ENCODE measurements at places on chromosomes 3 and 15.

GRCh38 chr3:38043486-38043885 lies 4.5 kb downstream of the DLEC1 start:
- DNase-seq: no peak

DNA sequence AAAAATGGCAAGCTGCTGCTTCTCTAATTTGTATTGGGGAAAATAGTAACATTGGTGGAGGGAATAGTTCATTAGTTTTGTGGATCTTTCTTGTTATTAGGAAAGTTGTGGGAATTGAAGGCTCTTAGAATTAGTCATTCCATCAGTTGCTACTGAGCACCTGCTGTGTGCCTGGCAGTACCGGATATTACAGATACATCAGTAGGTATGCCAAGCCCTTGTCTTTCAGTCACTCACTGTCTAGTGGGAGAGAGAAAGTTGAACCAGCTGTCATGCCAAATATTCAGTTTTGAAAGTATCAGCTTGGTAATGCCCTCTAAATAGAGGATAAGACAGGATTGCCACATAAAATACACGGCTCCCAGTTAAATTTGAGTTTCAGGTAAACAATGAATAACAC lies 32.5 kb downstream of the IGSF10 start:
- DNase-seq: no peak

DNA sequence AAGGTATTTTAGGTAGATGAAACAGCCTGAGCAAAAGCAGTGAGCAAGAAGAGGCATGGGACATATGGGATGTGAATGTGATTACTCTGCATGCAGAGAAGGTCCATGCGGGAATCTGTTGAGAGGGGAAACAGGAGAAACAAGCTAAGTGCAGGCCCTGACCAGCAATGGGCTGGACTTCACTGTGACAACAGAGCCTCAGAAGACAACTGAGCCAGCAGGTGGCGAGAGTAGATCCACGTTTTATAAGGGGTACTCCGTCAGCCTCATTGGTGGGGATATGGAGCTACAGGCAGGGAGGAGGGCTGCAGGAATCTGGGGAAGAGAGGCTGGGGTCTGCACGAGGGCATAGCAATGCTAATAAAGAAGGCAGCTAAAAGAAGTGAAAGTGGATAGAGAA lies 405.9 kb upstream of the LMCD1 start:
- no peak for DNase-seq

GRCh38 chr3:78183906-78184599 lies 1144.2 kb downstream of the ROBO2 start:
- DNase-seq: no peak

GRCh38 chr3:197500812-197501211 lies 55.0 kb downstream of the BDH1 start:
- no peak for DNase-seq

DNA sequence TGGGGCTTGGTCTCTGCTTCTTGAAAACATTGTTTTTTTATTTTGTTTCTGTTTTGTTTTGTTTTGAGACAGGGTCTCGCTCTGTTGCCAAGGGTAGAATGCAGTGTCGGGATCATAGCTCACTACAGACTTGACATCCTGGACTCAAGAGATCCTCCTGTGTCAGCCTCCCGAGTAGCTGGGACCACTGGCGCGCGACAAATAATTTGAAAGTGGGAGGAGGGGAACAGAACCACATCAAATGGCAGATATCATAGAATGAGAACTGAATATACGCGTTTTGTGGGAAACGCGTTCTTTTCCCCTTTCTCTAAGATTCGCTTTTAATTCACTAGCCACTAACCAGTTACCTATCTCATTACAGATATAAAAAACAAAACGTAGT lies 641 bp upstream of the VPS13C start:
- no peak for DNase-seq

GRCh38 chr15:64731805-64732151 lies 43.6 kb downstream of the RBPMS2 start:
- no peak for DNase-seq

- DNase-seq: peak; percentile 23
Observed at GRCh38 chr15:73631915-73632669, 1.1 kb downstream of the NPTN start.

- DNase-seq: no peak
Observed at GRCh38 chr3:114323546-114324254, 29.9 kb downstream of the TIGIT start.

DNA sequence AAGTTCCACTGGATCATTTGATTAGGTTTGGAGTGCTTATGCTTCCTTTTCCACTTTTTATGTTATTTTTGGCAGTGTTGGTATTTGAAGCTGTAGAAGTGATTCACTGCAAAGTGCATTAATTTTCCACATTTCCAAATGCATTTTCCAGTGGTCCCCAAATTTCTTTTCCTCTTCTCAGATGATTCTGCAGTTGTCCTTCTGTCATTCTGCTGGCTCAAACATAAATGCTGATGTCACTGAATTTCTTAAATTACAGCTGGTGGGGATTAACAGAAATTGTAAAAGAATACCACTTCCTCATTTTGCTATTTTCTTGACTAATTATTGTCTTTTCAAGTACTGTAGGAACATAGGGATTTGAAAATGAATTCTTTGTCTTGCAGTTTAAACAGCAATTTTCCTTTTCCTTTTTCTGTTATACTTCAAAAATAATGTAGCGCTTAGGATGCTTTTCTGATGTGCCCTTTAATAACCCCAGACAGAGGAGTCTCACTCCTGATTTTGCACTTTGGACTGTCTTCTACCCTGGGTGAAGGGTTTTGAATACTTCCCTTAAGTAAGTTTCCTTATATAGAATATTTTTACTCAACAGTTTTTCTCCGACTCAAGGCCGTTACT lies 25.0 kb downstream of the MITF start:
- DNase-seq: no peak

- peak; percentile 55 for DNase-seq
Observed at GRCh38 chr3:98602078-98602678, 8.8 kb upstream of the CPOX start.

GRCh38 chr3:52490939-52491526 lies 4.1 kb upstream of the STAB1 start:
- no peak for DNase-seq

DNA sequence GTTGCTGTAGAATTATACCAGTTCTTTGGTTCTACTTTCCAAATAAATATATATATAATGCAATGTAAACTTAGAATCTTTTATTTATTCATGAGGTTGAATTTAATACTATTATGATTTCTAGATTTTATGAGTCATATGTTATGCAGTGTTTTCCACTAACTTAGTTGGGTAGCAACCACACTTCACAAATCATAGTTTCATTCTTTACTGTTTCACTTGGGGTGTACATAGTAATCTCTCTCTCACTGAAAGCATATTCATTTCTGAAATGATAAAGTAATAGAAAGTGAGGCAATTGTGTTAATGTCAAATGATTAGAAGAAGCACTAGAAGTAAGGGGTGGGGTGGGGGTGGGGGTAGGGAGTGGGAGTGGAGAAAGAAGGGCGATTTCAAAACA lies 52.6 kb downstream of the IQCH start:
- DNase-seq: peak; percentile 9

- DNase-seq: no peak
Observed at GRCh38 chr15:50415752-50416404, 8.3 kb upstream of the USP8 start.

DNA sequence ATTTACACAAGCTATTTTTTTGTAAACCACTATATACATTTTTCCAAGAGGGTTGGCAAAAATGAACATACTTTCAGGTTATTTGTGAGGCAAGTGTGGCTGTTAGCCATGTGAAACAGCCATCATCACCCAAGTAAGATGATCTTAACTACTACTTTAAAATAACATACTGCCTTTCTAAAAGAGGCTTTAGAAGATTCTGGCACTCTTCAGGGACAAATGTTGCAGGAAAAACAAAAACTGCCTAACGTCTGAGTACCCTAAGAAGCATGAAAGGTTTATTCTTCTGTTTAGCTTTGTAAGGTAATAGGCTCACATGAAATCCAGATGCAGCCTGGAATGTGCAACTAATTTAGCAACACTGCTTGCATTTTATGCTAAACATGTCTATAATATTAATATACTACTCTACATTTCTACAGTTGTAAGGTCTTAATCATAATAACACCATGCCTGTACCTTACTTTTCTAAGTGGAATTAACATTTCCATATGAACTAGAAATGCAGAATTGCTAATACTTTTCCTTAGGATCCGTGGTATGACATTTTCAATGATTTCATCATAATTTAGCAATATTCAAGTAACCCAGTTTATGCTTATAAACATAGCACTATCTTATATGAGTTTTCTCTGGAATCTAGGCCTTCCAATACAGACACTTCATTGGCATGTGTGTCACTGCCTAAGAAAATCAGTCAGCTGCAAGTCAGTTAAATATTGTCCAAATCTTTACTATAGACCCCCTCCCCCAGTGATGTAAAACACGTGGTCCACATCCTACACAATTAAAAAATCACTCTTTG lies 4.5 kb upstream of the LSAMP start:
- DNase-seq: no peak

DNA sequence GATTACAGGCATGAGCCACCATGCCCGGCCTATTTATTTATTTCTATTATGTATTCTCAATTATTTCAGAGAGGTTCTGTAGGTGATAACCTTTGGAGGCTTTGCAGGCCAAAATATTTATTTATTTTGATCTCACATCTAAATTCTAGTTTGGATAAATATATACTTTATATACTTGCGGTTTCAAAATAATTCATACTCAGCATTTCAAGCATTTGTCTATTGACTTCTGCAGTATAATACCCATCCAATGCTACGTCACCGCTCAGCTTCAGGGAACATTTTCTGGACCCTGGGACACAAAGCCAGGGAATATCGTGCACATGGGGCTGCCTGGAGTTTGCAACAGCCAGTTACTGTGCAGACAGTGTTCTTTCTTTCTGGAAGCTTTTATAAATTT lies 22.6 kb downstream of the CGGBP1 start:
- no peak for DNase-seq

- no peak for DNase-seq
Observed at GRCh38 chr3:147419781-147420224, 10.6 kb downstream of the ZIC1 start.

GRCh38 chr15:76555247-76555646 lies 218.7 kb downstream of the ISL2 start:
- no peak for DNase-seq

GRCh38 chr15:79479616-79480015 lies 47.5 kb downstream of the MINAR1 start:
- DNase-seq: no peak

DNA sequence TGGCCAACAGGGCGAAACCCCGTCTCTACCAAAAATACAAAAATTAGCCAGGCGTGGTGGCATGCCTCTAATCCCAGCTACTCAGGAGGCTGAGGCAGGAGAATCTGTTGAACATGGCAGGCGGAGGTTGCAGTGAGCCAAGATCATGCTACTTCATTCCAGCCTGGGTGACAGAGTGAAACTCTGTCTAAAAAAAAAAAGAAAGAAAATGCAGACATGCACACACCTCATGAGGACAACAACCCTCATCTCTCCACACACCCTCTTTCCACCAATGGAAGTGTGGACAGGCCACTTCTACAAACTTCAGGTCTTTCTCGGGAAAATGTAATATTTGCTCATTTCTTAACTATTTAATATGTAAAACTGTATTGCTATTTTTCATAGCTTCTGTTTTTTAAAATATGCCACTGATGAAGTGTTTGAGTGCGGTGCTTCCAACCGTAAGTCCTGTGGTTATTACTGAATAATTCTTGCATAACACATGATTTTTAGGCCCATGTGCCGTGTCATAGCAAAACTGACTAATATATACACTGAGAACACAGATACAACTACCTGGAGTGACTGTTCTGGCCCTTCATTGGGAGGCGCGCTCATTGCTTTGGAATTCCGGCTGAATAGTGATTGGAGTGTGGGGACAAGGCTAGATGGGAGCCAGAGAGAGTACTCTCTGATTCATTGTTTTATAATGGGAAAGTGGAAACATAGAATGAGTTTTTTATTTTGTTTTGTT lies 23.1 kb downstream of the LRRC31 start:
- DNase-seq: peak; percentile 95

DNA sequence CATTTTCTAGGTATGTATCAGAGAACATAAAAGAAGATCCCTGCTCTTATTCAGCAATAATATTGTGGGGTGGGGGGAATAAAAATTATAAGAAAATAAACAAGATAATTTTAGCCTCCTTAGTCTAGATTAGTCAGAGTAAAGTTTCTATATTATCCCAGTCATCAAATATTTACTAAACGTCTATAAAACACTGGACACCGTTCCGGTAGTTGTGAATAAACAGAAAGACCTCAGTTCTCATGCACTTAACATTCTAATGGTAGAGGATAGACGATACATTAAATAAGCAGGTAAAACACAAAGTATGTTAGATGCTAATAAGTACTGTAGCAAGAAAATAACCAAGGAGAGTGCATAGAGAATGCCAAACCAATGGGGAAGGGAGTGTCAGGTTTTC lies 425.0 kb downstream of the GBE1 start:
- no peak for DNase-seq

DNA sequence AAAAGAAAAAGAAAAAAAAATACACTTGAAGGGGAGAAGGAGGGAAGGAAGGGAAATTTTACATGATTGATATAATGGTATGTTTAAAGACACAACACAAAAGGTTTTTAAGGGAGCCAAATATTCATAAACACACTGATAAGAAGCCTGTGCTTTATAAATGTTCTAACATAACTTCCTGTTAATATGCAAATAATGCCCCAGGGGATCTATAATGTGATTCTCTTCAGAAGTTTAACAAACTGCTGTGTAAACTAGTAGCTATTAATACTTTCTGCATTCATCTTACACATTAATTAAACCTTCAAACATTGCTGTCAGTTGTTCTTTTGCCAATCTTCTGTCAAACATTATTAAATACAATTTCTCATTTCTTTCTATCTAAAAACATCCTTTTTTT lies 231.6 kb downstream of the TJP1 start:
- DNase-seq: no peak

GRCh38 chr3:82163907-82164520 lies 402.6 kb upstream of the GBE1 start:
- DNase-seq: no peak

- no peak for DNase-seq
Observed at GRCh38 chr3:13254028-13254951, 165.8 kb downstream of the NUP210 start.

GRCh38 chr15:83992324-83993031 lies 243.1 kb upstream of the GOLGA6L4 start:
- DNase-seq: no peak

- peak; percentile 53 for DNase-seq
Observed at GRCh38 chr3:165259541-165260193, 63.5 kb upstream of the SLITRK3 start.

DNA sequence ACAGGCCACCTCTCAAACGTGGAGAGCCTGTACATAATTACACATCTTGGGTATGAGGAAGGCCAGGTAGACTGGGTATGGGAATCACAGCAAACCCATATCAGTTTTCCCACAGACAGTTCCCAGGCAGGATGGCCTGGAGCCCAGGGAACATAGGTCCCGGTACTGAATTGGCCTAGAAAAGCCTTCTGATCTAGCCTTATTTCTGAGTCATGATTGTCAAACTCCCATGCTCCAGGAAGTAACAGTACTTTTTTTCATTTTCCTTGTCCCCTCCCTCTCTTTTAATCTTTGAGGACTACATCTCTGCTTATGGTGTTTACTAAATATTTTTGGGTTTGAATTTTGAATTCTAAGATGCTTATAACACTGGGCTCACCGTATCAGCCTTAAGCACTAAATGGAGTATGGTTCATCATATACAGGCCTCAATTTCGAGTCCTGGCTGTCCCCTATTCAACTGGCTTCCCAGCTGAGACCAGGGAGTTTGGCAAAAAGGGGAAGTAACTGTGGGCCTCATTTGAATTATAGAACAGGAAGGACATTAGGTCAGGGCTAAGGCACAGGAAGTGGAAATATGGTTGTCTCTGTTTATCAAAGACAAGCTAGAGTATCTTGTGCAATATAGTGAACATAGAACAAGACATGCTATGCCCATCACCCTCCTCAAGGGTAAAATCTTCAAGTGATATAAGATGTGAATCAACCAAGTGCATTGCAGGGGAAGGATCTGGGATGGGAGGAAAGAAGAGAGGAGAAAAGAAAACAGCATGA lies 494.6 kb downstream of the NTRK3 start:
- no peak for DNase-seq
